ENCODE measurements at places on chromosomes 7 and 10.

- peak; percentile 27 for DNase-seq
These were observed 6.8 kb upstream of the NOM1 start for GRCh38 chr7:156942708-156943090.

- DNase-seq = no peak
These were observed 8.0 kb upstream of the PKD1L1 start for GRCh38 chr7:47956220-47956619.

GRCh38 chr7:47587351-47587750 is 5.4 kb upstream of the TNS3 start:
- no peak for DNase-seq

GRCh38 chr10:132360766-132361447 is 28.9 kb downstream of the LRRC27 start:
- peak; percentile 44 for DNase-seq

GRCh38 chr7:151705636-151706276 is 171.2 kb downstream of the PRKAG2 start:
- DNase-seq = peak; percentile 24

DNA sequence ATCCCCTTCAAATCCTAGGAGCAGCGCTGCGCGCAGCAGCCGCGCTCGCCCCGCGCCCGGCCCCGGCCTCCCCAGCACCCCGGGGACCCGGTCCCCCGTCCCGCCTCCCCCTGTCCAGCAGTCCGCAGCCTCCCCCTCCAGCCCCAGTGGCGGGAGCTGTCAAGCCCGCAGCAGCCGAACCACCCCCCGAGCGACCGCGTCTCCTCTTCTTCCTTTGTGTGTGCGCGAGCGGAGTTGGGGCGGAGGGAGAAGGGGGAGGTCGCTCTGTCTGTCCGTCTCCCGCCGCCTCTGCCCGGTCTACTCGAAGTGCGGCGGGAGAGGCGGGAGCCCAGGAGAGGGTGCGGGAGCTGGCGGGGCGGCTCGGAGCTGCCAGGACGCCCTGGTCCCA is 375 bp upstream of the CHN2 start:
- peak; percentile 14 for DNase-seq

- no peak for DNase-seq
These were observed 51.3 kb downstream of the USP6NL start for GRCh38 chr10:11560076-11560709.

DNA sequence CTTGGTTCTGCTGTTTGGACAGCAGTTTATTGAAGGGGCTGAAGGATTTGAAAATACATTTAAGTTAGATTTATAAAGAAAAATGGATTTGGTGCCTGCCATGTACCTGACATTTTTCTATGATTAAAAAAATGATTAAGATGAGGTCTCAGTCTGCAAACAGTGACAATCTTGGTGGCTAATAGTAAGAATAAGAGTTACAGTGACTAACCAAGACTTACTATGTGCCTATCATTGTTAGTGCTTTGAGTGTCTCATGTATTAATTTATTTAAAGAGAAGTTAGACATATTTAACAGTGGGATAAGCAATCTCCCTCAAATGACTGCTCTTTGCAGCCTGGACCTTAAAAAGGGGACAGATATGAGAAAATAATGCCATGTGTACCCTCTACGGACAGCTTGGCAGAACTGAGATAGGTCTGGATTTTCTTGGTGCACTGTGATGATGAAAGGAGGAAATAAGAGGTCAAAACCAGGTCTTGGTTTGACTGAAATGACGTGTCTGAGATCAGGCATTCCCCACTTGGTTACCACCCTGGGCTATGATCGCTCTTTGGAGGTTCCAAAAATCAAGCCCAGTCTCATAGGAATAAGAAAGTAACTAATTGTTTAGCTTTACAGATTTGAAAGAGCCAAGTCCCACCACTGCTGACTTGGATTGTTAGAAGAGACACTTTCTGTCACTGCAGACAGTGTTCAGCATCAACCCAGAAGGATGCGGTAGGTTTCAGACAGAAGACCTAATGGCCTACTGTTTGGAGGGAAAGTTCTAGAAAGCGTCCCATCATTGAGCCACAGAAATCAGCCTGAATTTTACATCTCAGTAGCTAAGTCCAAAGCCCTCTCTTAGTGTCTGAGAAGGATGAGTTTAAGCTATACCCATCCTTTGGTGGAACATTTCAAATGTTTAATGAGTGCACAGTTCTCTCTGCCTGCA is 2.1 kb downstream of the CASP7 start:
- DNase-seq = peak; percentile 13

- no peak for DNase-seq
These were observed 83.3 kb upstream of the DNAJC1 start for GRCh38 chr10:22086730-22087401.

- no peak for DNase-seq
These were observed 289.1 kb downstream of the FGFR2 start for GRCh38 chr10:121309164-121309563.

GRCh38 chr10:48364659-48365405 is 58.4 kb downstream of the MAPK8 start:
- no peak for DNase-seq

DNA sequence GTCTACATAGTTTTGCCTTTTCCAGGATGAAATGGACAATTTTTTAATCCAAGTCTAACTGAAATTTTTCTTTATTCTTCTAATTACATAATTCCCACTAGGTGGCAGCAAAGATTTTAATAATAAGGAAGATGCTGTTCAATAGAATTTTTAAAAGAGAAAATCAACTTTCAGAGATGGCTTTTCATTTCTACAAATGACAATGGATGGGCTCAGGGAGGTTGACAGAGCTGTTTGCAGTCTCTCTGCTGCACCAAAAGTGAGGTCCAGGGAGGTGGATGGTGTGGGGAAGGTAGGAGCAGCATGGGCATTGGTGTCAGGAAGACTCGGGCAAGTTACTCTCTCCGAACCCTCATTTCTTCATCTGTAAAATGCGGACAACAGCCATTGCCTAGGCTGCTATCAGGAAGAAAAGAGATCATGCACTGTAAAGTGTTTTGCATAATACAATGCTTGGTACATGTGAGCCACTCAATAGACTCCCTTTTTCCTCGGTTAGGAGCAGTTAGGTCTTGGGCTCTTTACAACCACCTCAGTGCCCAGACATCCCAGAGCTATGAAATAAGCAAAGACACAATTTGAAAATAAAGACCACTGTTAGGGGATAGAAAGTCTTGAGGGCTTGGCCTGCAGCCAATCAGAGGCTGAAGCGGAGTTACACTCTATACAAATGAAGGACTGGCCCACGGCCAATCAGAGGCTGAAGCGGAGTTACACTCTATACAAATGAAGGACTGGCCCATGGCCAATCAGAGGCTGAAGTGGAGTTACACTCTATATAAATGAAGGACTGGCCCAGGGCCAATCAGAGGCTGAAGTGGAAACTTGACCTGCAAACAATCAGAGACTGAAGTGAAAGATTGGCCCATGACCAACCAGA is 107.1 kb downstream of the ABLIM1 start:
- DNase-seq = no peak

DNA sequence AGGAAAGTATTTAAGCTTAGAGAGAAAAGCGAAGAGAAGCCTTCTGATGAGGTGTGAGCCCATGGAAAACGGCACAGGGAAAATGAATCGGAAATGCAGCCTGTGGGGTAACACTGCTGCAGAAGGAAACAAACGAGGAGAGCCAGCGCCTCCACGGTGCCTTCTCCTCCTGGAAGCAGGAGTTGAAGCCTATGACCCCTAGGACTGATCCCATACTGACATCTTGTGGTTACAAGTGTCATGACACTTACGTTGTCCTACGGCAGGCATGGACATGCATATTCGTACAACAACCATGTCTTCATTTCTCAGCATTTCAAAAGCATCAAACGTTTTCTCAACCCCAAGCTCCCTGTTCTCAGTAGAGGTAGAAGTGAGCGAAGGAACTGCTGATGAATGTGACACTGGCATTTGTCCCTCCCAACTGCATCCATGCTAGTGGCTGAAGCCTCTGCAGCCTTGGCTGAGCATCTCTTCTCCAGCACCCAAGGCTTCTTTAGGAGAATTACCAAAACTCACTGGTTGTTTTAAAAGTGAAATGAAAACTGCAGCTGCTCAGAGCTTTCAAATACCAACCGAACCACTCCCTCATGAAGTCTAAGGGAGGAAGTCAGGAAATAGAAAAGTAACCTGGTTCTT is 160.2 kb downstream of the JAZF1 start:
- DNase-seq = peak; percentile 30

- DNase-seq = no peak
These were observed 359.8 kb upstream of the MTPN start for GRCh38 chr7:136336932-136337331.

DNA sequence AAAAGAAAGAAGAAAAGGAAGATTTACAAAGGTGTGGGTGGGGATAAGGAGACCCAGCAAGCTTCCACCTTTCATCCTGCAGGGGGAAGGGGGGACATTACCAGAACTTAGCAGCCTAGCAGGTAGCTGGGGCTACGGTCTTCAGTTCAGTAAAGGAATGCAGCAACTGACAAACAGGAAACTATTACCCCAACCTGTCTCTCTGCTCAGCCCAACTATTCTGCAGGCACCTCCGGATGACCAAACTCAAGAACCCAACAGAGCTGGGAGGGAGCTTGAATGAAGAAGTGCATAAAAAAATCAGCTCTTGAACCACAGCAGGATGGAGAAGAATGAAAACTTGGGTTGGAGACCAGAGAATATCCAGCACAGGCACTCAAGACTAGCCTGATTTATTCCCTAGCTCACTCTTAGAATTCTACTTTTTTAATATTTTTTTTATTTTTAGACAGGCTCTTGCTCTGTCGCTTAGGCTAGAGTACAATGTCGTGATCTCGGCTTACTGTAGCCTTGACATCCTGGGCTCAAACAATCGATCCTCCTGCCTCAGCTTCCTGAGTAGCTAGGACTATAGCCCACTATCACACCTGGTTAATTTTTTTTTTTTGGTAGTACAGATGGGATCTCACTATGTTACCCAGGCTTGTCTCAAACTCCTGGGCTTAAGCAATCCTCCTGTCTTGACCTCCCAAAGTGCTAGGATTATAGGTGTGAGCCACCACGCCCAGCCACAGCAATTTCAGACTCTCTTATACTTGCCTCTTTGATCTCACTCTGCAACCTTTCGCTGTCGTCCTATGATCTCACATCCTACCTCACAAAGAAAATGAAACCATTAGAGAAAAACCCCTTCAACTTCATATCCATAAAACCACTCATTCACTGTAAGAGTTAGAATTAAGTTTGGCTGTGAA is 18.5 kb upstream of the C10orf67 start:
- DNase-seq = peak; percentile 52

GRCh38 chr10:76150876-76151288 is 719.5 kb downstream of the LRMDA start:
- no peak for DNase-seq

GRCh38 chr7:152512706-152513105 is 76.9 kb upstream of the KMT2C start:
- peak; percentile 21 for DNase-seq

DNA sequence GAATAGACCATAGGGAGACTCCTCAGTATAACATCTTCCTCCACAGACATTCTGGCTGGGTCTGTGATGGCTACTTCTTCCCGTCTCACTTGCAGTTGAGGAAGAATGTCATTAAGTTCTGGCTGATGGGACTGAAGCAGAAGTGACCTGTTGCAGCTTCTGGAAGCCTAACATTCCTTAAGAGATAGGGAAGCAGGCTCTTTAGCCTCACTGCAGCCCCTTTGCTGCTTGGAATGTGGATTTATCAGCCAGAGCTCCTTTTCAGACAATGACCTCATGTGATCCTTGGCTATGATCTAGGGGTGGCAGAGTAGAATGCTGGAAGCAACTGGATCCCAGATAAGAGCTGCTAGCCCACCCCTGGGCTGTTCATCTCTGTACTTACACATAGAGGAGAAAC is 142.5 kb downstream of the RNF216 start:
- no peak for DNase-seq

- no peak for DNase-seq
These were observed 100.0 kb upstream of the KCNMA1 start for GRCh38 chr10:77737608-77738007.

- DNase-seq = no peak
These were observed 214.8 kb downstream of the CAMK1D start for GRCh38 chr10:12564173-12564572.

- no peak for DNase-seq
These were observed 103.8 kb upstream of the APBB1IP start for GRCh38 chr10:26334232-26334931.

DNA sequence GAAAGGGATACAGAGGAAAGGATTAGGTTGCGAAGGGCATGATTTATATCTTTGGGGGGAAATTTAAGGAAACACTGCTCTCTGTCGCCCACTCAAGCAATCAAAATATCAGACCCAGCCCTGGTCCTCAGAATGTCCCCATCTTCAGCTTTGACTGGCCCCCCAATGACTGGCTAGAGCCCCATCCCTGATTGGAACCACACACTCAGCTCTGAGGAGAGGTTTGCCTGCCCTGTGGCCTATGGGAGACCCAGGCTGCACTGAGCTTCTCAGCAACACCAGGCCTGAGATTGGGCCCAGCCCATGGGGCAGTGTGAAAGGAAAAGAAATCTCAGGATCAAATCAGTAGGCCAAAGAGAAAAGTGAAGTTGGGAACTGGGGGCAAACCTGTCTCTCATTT is 69.5 kb downstream of the ADCYAP1R1 start:
- DNase-seq = no peak

GRCh38 chr10:86168256-86168655 is 198.3 kb downstream of the GRID1 start:
- DNase-seq = no peak

GRCh38 chr7:139744768-139745677 is 32.8 kb downstream of the HIPK2 start:
- no peak for DNase-seq

DNA sequence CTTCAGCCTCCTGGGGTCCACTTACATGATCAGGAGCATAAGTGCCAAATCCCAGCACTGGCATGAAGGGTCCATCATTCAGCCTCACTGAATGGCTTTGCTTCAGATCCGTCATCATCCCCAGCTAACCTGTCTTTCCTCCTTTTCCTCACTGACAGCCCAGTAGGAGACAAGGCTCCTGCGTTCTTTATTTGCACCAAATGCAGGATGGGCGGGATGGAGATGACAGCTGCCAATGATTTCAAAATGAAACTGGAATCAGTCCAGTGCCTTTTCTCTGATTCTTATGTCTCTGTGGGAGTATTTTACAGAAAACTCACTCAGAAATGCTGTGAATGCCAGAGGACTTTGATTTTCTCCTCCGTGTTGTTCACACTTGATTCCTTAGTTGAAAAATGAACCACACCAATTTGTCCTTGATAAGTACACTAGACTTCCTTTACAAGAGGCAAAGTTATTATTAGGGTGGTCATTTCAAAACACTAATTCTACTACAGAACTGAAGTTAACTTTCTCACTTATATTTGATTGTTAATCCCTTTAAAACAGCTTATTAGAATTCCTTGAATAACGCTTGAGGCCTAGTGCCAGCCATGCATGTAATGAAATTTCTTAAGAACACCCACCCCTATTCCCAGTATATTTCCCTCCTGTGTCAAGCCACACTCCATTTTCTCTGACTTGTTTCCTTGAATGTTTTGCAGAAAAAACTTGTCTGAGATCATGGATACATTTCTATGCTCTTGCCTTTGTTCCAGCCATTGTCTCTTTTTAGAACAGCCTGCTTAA is at the start of gene AKR1C8:
Gene AKR1C8 (minus strand): TSS at position 164 of the 789 bp plus-strand sequence. CDS start 46 bp downstream, at position 118.
- no peak for DNase-seq

- DNase-seq = no peak
These were observed 596.7 kb upstream of the LRRTM3 start for GRCh38 chr10:66329147-66329546.

GRCh38 chr7:2143450-2143849 is 89.3 kb downstream of the MAD1L1 start:
- DNase-seq = no peak

GRCh38 chr7:107982042-107982840 is 20.7 kb downstream of the LAMB1 start:
- no peak for DNase-seq

GRCh38 chr7:21066221-21066620 is 279.5 kb upstream of the SP8 start:
- no peak for DNase-seq
